ENCODE measurements at places on chromosomes 2 and 18.

GRCh38 chr2:19224011-19224410, 134.4 kb downstream of the OSR1 start:
- DNase-seq, result no peak

- DNase-seq, result no peak
These were observed 491.6 kb downstream of the RIT2 start for GRCh38 chr18:42623935-42624334.

DNA sequence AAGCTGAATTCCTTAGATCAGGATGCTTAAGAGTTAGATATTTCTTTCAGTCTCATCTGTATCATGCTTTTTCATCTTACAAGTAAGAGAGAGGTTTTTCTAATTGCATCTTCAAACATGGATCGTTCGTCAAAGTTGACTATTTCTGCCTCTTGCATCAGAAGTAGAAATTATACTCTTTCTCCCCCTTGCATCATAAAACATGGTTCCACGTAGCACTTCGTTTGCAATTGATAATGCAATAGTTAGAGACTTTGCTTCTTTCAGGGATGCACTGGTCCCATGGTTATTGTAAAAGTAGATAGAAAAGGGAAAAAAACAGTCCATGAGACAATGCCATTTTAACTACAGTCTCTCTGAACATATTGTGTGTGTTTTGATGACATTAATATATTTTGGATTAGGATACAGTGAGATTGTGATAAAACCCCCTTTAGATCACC, 75.1 kb upstream of the PARD3B start:
- DNase-seq, result no peak

DNA sequence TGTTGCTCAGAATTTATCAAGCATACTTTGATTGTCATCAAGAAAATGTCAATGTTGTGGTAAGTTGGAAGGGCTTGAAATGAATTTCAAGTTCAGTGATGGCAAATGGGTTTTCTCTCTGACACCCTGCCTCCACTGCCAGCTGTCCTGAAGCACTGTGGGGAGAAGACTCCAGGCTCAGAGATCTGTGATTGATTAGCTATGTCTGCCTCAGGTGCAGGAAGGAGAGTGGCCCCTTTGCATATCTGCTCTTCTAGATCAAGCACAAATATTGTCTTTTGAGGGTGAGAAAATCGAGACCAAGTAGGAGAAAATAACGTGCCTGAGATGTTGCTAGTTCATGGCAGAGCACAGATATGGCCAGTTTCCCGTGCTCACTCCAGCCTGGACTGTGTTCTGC, 178.8 kb upstream of the GLI2 start:
- no peak for DNase-seq

DNA sequence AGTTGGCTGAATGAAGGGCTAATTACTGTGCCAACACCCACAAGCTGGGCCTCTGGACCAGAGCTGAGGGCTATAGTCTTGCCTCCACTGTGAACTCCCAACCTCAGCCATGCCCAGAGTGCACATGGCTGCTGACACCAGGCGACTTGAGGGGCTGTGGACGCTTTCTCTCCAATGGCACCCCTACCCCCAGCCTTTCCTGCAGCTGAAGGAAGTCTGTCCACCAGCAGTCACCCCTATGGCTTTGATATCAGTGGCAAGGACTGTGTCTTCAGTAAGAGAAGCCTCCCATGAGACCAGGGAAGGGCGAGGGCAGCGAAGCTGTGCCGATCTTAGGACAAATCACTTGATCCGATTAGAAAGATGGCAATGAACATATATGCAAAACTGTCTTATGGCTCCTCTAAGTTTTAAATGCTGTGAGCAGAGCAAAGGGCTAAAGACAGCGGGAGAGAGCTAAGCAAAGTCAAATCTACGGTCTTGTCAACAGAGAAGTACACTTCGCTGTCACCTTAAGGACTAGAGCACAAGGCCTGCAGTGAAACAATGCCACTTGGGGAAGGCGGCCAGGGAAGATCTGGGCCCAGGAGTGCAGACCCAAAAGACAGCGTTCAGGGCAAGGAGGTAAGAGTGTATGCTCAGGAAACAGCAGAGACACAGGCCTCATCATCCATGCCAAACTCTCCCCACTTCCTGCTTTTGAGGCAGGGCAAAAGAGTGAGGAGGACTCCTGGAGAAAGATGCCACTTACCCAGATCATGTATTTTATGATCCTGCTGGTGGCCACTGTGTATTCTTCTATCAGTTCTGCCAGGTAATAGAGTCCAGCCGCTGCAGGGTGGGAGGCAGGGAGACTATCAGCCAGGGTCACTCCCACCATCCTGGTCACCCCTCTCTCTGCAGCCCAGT, 1.5 kb downstream of the TEX261 start:
- DNase-seq, result no peak

- no peak for DNase-seq
These were observed 128.7 kb upstream of the TANK start for GRCh38 chr2:161031511-161031910.

DNA sequence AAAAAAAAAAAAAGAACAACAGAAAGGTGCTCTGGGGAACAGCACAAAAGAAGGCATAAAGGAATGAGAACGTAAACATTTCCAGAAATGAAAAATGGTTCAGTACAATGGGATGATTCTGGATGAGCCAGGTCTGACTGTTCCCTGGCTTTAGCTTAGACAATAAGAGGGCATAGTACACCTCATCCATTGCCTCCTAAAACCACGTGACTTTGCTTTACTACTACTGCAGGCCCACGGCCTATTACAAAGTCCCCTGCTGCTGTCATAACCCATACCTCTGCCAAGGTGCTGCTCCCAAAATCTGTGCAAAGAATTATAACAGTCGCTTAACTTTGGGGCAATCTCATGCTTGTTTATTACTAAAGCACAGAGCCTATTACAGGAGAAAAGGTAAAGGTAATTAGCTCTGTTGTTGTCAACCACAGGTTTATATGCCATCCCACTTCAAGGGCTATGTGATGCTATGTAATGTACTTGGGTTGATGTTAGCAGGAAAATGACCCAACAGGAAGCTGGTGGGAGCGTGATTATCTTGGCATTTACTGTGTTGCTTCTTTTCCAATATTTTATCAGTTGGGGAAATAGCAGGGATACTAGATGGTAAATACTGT, 26.8 kb downstream of the STK17B start:
- no peak for DNase-seq

GRCh38 chr2:129400826-129401225, 578.6 kb upstream of the RAB6C start:
- DNase-seq, result no peak

DNA sequence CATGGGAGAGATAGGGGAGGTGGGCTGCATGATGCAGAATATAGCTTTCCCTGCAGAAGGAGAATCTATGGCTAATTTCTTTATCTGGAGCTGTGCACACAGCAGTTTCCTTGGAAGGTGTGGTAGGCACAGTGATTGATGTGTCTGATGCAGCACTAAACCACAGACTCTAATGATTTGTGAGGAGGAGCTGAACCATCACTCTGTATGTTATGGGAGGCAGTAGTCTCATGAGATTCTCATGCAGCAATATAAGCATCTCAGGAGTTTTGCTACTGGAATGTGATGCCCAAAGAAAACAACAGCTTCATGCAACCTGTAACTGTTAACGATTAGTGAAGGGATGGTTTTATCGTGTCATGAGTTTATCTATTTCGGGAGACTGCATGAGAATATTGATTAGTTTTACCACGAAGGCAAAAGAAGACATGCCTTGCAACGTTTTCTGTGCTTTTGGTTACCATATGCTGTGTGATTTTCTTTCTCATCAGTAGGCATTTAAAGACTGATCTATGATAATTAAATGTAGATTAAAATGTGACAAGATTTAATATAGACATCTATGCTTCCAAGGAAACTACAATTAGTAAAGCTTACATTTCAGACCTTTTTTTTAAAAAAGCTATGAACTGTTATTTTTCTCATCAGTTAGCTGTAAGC, 286.8 kb downstream of the ARL6IP6 start:
- DNase-seq, result no peak

- no peak for DNase-seq
These were observed 81.6 kb downstream of the AGAP1 start for GRCh38 chr2:235575431-235575830.

DNA sequence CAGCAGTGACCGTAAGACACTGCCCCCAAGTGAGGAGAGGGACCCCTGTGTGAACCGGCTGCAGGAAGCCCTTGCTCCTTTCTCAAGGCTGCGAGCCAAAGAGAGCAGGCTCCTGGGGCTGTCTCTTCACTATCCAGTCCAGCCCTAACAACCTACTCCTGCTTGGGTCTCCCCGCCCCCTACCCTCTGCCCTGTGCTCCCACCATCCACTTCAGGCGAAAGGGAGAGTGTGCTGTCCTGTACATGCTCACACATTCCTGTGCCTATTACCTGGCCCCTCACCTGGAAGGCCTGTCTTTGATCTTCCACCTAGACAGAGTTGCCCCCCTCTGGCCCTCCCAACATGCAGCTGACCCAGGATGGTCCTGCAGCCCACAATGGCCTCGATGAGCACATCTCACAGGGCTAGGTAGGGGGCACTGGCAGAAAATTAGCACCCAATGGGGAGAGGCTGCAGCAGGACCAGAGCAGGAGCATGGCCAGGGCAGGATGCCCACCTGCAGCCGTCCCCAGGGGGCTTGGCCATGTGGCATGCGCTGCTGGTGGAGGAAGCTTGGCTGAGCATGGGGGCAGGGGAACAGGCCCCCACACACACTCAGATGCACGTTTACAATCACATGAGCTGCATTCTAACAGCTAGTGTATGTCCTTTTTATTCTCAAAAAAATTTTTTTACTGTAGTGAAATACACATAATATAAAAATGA, 93.5 kb downstream of the POLR1A start:
- no peak for DNase-seq

- DNase-seq, result no peak
These were observed 929 bp upstream of the CREG2 start for GRCh38 chr2:101388232-101388631.

- peak; percentile 31 for DNase-seq
These were observed 539.5 kb downstream of the NRXN1 start for GRCh38 chr2:50492477-50492851.

DNA sequence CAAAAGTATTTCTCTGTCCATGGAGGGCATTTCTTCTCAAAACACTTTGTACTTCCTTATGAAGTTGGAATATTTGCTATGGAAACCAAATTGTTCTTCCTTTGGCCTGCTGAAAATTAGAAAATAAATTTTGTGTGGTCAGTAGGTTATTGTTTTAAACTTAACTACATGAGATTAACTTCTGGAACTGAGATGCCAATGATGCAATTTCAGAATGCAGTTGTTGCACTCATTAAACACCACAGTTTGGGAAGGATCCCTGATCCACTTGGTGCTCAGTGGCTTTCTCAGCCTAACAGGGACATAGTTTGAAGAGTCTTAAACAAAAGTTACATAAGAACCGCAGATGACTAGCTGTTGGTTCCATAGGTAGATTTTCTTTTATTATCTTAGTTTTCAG, 23.3 kb upstream of the IL1R1 start:
- no peak for DNase-seq

- DNase-seq, result no peak
These were observed 207.4 kb downstream of the HDAC4 start for GRCh38 chr2:239193401-239193811.

GRCh38 chr2:30756971-30757370, 50.3 kb downstream of the CAPN13 start:
- DNase-seq, result no peak

- DNase-seq, result no peak
These were observed 64.0 kb downstream of the TFCP2L1 start for GRCh38 chr2:121220995-121221394.

DNA sequence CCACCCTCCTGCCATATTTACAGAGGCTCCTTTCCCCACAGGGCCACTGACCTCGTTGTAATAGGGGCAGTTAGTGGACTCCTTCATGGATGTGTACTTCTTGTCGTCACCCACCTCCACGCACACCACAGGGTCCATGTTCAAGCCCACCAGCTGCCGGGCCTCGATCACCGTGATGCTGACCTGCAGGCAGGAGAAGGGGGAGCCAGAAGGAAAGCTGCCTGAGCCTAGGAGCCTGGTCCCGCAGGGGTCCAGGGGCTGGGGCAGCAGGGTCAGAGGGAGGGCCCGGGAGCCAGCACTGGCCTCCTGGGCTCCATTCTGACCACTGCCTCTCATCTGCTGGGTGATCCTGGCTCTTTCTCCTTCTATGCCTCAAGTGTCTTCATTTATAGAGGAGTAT, 17.0 kb upstream of the OTOF start:
- no peak for DNase-seq

- DNase-seq, result no peak
These were observed 38.6 kb upstream of the TGIF1 start for GRCh38 chr18:3411327-3411726.

DNA sequence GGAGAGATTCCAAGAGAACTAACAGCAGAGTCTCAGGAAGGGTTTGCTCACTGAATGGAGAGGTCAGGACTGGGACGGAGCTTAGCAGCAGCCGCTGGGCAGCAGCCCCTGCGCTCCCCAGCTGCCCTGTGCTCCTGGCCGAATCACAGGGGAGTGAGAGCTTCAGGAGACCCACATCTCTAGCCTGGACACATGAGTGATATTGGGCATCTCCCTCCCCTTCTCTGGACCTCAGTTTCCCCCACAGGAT, 511 bp downstream of the MATN3 start:
- no peak for DNase-seq

- peak; percentile 72 for DNase-seq
These were observed 5.6 kb upstream of the IMP4 start for GRCh38 chr2:130336877-130337734.

GRCh38 chr2:43605851-43606250, 10.0 kb upstream of the THADA start:
- DNase-seq, result no peak

DNA sequence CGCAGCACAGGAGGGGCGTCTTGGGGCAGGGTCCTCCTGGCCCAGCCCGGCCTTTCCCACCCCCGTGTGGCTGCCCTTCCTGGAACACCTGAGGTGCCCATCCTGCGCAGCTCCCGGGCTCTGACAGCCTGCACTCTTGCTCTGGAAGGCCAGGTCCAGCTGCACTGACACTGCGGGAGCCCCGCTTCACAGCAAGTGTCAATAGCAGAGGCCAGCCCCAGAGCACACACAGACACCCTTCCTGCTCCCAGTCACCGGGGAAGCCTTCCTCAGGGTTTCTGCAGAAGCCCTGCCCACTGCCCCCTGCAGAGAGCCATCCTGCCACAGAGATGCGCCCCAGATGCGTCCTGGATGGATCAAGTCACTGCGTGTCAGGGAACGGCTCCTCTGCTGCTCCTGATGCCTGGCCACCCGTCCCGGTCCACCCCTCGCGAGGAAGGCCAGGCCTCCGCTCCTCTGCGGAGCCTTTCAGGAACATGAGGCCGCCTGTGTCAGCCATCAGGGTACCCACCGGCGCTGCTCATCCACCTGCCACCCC, 519.2 kb upstream of the MYT1L start:
- peak; percentile 25 for DNase-seq

All from NCI-H1092 (cell line).